ENCODE measurements at places on chromosomes 4 and X.

DNA sequence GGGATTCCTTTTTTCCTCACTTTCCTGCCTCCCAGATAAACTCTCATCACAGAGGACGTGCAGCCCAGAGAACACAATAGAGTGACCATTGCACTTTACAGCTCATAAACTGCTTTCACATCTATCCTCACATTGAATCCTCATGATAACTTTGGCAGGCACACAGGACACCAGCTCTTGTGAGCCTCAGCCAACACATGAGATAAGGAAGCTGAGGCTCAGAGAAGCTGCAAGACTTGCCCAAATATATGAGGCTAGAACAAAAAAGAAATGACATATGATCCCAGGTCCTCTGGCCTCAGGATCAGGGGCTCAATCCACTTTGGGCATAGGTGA lies 85.0 kb upstream of the CPEB2 start:
- no peak for DNase-seq

- DNase-seq = peak; percentile 39
Observed at GRCh38 chr4:140556372-140557085, 12.2 kb downstream of the UCP1 start.

- DNase-seq = no peak
Observed at GRCh38 chr4:75287738-75288517, 226.3 kb downstream of the RCHY1 start.

DNA sequence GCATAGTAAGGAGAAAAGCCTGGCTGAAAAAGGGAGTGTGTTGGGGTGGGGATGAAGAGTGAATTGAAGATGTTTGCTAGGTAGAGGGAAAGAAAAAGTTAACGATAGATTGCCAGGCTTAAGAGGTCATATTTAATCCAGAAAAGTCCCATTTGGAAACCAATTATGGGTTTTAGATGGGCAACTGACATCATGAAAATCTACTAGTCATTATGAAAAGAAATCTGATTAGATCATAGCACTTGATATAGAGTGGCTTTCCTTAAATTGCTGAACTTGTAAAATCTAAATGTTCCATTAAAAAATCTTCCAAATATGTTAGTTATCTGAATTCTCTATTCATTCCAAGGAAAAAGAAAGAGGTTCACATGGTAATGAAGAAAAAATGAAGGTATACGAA lies 37.5 kb upstream of the IL21 start:
- no peak for DNase-seq

DNA sequence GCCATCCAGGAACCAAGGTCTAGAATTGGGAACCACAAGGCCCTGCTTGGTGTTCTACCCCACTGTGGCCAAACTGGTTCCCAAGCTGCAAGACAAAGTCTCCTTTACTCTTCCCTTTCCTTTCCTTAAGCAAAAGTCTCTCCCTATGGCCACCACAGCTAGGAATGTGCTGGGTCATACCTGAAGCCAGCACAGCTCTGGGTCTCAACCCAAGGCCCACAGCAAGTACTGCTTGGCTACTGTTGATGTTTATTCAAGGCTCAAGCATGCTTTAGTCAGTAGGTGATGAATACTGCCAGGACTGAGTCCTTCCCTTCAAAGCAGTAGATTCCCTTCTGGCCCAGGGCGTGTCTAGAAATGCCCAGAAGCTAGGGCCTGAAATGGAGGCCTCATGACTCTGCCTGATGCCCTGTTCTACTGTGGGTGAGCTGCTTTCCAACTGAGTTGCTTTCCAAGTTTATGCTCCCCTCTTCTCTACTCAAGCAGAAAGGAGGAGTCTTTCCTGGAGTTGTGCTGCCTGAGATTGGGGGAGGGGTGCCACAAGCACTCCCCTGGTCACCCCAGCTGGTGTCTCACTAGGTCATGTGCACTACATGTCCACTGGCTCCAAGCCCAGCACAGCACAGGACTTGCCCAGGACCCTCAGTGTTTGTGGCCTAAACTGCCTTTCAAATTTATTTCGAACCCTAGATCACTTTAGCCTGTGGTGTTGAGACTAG lies 44.9 kb downstream of the STAP1 start:
- no peak for DNase-seq

GRCh38 chr4:139391731-139392130 lies 62.2 kb upstream of the RAB33B start:
- no peak for DNase-seq

- DNase-seq = no peak
Observed at GRCh38 chrX:55619547-55619946, 3.7 kb upstream of the FOXR2 start.

DNA sequence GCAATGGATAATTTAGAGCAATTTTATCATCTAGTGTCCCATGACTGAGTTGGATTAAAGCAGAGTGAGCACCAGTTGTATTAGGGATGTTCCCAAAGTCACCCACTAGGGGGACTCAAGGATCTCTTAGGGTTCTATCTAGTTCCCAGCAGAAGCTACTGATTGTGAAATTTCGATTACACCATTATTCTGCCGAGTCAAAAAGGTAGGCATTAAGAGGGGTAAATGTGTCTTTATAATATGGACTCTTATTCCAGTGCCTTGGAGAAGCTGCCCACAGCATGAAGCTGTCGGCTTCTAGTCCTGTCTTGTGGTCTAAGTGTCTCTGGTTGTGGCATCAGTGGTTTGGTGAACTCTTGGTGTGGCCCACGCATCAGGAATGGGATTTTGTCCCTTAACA lies 53.3 kb downstream of the RGS12 start:
- peak; percentile 65 for DNase-seq

DNA sequence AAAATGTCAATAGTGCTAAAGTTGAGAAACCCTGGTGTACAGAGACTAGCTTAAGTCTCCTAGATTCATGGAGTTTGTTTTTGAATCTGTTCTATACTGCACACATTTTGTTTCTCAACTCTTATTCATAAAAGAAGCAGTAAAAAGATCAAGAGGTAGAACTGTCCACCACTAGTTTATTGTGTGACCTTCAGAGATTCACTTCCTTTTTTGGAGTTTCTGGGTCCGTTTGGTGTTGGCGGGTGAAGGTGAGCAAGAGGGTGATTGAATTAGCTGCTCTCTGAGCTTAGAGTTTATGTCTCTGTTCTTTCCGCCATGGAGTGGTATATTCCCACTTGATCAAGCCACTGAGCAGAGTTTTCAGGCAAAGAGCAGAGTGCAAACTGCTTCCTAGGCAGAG lies 21.4 kb upstream of the PLAC1 start:
- DNase-seq = no peak

DNA sequence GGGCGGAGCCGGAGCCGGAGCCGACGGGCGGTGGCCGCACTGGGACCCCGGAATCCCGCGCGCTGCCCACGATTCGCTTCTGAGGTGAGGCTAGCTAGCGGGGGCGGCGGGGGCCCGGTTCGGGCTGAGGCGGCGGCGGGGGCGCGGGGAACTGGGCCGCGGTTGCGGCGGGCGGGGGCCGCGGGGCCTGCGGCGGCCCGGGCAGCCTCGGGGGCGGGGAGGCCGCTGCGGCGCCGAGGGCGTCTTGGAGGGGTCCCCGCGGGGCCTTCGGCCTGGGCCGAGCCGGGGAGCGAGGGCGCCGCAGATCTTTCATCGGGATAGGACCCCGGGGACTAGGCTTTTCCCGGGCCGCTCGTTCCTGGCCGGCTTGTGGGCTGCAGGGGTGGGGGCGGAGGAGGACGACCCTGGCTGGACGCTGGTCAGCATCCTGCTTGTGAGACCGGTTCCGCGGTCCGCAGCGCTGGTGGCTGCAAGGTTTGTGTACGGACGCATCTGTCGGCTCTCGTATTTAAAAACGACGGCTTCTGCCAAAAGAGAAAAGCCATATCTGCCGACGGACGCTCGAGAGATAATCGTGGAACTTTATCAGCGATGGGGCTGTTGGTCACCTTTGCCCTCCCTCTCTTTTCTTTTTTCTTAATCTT lies 419 bp downstream of the ADD1 start:
- DNase-seq = no peak

All from CD4-positive, alpha-beta T cell treated with Interleukin-17A for 1 hour (primary cell).